Esophagus mucosa (tissue), 1 donor: ENCODE measurements at places on chromosomes 13 and 19.

DNA sequence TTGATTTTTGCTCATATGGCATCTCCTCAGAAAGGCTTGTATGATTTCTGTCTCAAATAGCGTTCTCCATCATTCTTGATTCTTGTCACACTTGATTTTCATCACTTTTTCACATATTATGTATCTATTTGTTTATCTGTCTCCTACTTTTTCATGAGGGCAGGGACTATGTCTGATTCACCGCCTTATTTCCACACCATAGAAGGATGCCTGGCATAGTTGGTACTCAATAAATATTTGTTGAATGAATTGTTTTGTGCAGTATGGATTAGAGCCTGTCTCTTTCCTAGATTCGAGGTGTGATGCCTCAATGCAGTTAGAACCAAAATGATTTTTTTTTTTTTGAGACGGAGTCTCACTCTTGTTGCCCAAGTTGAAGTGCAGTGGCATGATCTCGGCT lies 12.1 kb downstream of the SAE1 start:
- ATAC-seq = no peak

DNA sequence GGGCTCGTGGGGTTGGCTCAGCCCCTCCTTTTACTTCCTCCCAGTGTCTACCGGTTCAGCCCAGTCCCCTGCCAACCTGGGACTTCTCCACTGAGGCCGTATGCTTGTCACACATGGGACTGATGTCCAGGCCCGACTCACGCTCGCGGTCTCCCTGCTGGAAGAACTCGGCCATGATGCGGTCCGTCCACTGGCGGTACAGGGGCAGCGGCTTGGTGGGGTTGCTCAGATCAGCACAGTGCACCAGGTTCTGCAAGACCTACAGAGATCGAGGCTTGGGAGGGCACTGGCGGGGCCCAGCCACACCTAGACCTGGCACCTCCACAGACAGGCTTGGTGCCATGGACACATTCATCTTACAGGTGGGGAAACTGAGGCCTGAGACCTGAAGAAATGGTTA lies 7.8 kb upstream of the RAB3A start:
- ATAC-seq = peak; percentile 6

DNA sequence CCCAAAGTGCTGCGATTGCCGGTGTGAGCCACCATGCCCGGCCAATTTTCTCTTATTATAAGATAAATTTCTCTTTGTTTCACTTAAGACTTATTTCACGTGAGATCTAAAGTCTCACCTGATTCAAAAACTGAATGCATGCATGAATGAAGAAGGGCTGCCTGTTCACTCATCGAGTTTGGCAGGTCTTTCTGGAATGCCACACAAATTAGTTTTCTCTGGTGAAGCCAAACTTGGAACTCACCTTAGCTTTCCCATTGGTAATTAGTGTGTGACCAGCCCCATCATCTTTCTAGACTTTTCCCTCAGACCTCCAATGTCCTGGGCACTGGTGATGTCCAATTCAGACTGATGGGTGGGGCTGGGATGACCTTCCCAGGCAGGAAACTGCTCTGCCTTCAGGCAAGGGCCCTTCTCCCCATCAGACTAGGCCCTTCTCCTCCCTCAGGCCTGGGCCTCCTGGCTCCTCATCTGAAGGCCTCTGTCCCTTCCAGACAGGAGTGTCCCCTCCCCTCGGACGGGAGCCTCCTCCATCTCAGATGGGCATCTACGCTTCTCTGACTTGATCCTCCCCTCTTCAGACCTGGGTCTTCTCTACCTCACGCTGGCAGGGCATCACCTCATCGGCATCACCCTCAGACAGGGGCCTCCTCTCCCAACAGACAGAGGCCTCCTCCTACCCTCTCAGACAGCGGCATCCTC lies 14.4 kb downstream of the C3 start:
- ATAC-seq = peak; percentile 40

GRCh38 chr13:44380404-44381165 lies 7.0 kb downstream of the SERP2 start:
- ATAC-seq = no peak

GRCh38 chr13:61824168-61824567 lies 408.5 kb upstream of the PCDH20 start:
- ATAC-seq = no peak

- no peak for ATAC-seq
Measured at GRCh38 chr13:48506092-48506701, 26.7 kb downstream of the RCBTB2 start.

DNA sequence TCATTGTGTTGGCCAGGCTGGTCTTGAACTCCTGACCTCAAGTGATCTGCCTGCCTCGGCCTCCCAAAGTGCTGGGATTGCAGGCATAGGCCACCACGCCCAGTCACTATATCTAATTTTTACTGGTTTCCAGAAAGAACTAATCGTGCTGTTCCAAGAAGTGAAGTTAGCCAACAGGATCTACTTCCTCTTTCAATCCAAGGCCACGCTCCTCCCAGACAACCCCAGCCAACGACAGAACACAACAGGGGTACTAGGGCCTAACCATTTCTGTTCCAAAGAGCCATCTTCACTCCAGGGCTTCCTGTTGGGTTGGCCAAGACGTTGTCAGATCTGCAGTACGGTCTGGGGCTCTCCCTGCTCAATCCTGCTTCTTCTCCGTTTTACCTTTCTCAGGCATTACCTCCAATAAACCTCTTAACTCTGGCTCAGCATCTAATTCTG lies 7.0 kb upstream of the LSM14A start:
- no peak for ATAC-seq

GRCh38 chr19:10259162-10259905 lies 7.3 kb downstream of the MRPL4 start:
- ATAC-seq = peak; percentile 70

- ATAC-seq = no peak
Measured at GRCh38 chr13:76414320-76414719, 471.9 kb downstream of the KCTD12 start.

- no peak for ATAC-seq
Measured at GRCh38 chr19:45254044-45254531, 3.0 kb downstream of the MARK4 start.

- peak; percentile 55 for ATAC-seq
Measured at GRCh38 chr13:31094331-31095015, 67.2 kb downstream of the HSPH1 start.

- ATAC-seq = no peak
Measured at GRCh38 chr19:23315286-23315685, 65.1 kb upstream of the ZNF724 start.

GRCh38 chr19:37506387-37507166 lies at the start of gene ZNF793:
TSS of gene ZNF793 (plus strand) at chr19:37506939. CDS start at chr19:37523440, 16,501 bp downstream.
- peak; percentile 93 for ATAC-seq

DNA sequence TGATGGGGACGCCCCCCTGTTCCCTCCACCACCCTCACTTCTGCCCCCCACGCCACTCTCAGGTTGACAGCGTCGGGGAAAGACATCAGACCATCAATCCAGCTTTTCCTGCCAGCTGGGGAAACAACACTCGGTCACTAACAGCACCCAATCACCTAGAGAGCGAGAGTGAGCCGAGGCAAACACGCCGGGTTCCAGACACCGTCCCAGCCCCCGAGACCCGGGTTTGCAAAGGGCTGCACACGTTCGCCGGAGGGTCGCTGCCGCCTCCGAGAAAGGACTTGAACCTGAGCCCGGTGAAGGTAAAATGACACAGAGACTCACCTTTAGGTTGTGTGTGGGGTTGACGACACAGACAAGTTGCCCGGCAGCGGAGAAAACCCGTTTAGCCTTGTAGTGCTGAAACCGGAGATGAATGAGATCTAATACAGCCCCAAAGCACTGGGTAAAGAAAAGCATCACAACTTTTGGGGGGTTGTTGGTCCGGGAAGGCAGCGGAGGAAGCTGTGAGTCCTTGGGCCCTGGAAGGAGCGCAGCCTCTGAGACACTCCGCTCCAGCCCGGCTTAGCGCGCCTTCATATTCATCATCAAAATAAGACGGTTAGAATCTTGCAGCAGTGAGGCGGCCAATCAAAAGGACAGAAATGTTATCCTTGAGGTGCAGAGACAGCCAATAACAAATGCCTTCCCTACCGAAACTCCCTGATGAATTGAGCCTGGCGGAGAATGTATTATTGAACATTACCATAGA lies at the start of gene SIAH3:
TSS of gene SIAH3 (minus strand) at position 583 of the 751 bp plus-strand sequence. CDS start at position 459, 124 bp downstream.
- ATAC-seq = no peak

DNA sequence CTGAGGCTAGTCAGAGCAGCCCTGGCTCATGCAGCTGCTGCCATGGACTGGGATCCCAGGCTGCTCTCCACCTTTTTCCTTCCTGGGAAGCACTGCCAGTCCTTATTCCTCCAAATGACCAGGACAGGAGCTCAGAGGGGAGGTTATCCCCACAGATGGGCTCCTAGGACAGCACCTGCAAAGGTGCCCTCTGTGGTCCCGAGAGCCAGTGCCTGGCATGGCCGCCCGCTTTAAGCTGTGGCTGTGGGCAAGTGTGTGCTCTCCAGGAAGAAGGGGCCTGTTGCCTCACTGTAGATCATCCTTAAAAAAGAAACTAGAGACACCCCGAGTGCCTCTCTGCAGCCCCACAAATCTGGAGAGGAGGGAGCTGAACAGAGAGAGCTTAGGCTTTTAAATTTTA lies 83.6 kb downstream of the C1QTNF9 start:
- no peak for ATAC-seq

- ATAC-seq = no peak
Measured at GRCh38 chr13:26867451-26868091, 107.0 kb upstream of the GPR12 start.

- ATAC-seq = no peak
Measured at GRCh38 chr19:55256562-55257460, 2.0 kb downstream of the PPP6R1 start.

GRCh38 chr19:49579193-49579592 lies 1.2 kb downstream of the NOSIP start:
- ATAC-seq = no peak

DNA sequence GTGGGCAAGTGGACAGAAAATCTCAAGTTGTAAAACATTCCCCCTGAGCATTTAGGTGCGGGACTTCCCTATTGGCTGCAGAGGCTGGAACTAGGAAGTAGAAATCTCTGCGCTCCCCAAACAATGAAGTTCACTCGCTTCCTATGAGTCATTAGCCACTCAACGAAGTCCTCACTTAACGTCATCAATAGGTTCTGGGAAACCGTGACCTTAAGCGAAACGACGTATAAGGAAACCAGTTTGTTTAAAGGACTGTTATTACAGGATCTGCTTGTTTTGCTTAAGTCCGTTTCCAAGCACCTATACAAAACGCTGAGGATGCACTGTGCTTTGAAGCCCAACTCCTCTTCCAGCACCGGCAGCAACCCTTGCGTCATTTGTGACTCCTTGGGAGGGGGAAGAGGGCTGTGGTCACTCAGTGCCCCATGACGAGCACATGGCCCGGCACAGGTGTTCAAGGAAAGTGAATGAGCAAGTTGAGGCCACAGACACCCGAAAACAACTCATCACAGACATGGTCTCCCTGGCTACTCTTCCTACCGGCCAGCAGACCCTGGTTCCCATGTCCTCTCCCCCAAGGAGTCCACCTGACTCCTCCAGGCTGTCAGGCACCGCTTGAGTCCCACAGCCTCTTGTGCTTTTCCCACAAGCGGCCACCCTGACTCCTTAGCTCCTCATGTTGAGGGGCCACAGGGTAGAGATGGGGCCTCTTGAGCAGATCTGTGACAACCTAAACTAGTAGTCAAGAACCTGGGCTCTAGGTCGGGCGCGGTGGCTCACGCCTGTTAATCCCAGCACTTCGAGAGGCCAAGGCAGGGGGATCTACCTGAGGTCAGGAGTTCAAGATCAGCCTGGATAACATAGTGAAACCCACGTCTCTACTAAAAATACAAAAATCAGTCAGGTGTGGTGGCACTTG lies 4.8 kb downstream of the RPS16 start:
- ATAC-seq = peak; percentile 86

DNA sequence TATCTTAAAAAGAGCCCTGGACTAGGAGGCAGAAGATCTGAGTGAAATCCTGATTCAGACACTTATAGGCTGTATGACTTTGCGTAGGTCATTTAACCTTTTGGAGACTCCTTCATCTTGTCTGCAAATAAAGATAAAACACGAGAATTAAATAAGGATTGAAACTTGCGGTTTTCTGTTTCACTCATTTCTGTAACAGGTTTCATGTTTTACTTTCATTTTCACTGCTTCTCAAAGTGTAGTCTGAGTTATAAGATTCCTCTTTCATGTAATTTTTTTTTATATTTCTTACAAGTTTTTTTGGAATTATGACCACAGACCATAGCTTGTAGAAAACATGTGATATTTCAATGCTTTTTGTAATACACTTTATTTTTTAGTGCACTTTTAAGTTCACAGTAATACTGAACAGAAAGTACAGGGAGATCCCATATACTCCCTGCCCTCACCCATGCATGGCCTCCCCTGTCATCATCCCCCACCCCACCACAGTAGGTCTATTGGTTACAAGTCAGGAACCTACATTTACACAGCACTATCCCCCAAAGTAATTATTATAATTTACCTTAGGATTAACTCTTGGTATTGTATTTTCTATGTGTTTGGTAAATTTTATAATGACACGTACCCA lies 174.6 kb downstream of the ITGBL1 start:
- peak; percentile 36 for ATAC-seq

- ATAC-seq = no peak
Measured at GRCh38 chr13:27415116-27415515, 9.3 kb upstream of the GTF3A start.

DNA sequence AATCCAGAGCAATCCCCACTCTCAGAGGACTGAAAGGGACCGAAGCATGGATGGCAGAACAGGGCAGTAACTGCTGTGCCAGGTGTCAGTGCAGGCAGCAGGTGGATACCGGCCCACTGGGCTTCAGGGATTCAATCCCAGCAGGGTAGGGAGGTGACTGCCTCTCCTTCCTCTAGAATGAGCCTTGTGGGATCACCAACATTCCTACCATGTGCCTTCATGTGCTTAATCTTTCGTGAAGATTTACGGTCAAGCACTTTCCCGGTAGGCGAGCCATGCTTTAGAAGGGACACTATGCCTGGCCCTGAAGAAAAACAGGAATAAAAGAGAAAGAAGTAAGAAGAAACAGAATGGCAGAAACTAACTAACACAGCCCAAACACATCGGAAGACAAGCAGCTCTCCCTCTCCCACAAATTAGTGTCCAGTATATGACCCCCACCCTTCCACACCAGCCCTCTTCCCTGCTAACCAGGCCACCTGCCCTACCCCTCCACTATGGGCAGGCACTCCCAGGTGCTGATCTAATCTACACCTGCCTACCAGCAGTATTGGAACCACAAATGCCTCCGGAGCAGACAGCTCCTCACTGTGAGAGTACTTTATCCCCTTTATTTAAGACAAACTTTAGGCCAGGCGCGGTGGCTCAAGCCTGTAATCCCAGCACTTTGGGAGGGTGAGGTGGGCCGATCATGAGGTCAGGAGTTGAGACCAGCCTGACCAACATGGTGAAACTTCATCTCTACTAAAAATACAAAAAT lies 162.5 kb downstream of the NUFIP1 start:
- ATAC-seq = no peak

GRCh38 chr19:28435551-28436271 lies 777.2 kb downstream of the UQCRFS1 start:
- ATAC-seq = no peak

DNA sequence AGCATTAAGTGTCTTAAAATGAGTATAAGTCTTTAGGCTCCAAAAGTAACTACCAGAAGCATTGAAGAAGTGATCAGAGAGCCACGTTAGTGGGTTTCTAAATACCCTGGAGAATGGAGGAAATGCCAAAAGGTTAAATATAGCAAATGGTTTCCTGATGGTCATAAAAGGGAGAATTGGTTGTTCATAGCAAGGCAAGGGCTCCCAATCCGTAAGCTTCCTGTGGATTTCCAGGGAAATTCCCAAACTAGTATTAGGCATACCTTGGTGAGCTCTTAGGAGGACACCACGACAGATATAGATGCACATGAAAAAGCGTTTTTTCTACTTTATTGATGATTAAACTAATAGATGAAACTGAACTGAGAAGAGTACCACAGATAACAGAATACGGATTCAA lies 410.9 kb downstream of the FOXO1 start:
- ATAC-seq = no peak
